ENCODE measurements at places on chromosomes 12 and 14.

DNA sequence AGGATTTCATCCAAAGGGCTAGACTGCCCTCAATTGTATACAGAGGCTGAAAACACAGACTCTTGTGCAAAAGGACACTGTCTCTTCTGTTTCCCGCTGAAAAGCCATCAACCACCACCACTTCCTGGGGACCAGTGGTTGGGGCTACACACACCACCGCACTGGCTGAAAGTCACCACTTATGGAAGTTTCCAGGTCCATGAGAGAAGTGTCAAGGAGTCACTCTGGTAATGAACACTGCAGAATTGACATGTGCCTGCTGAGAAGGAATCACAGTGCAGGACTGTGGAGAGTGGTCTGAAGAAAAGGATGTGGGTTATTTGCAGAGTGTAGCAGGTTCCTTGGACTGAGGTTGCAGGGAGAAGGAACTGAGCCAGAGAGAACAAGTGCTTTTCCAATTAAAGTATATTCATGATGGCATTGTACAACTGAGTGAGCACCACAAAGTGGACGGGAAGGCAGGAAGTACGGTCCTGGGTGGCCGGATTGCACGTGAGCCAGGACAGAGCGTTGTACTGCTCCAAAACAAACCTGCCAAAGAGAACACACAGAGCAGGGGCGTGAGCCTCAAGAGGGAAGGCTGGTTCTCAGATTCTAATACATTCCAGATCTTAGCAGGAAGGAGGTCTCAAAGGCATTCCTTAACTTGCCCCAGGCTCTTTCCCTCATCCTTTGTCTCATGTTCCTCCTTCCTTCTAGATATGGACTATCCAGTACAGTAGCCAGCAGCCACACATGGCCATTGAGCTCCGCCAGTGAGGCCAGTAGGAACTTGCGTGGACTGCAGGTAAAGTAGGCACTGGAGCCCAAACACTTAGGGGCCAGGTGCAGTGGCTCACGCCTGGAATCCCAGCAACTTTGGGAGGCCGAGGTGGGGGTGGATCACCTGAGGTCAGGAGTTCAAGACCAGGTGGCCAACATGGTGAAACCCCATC lies 316.4 kb downstream of the MED13L start:
- no peak for DNase-seq

- no peak for DNase-seq
Measured at GRCh38 chr12:12985817-12986408, 14.2 kb downstream of the HEBP1 start.

- DNase-seq = peak; percentile 92
Measured at GRCh38 chr14:35404449-35405303, at the start of gene NFKBIA. Gene NFKBIA, minus strand, starts transcription at chr14:35404749. Its CDS starts 105 bp downstream, at chr14:35404644.

DNA sequence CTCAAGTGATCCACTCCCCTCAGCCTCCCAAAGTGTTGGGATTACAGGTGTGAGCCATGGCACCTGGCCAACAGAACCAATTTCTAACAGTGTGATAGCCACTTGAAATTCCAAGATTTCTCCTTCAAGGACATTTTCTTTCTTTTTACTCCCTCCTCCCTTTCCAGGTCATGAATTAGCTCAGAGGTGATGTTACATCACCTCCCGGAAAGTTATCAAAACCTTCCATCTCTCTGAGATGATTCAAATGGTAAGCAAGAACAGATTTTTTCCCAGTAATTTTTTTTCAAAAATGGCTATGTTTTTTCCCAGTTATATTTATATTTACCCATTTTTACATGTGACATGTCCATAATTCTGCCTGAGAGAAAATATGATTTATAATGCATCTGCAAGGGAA lies 15.6 kb upstream of the SMAGP start:
- DNase-seq = no peak

GRCh38 chr14:70086685-70087379 lies 101.9 kb downstream of the SLC8A3 start:
- no peak for DNase-seq

GRCh38 chr12:89662623-89663022 lies 46.0 kb downstream of the ATP2B1 start:
- no peak for DNase-seq

DNA sequence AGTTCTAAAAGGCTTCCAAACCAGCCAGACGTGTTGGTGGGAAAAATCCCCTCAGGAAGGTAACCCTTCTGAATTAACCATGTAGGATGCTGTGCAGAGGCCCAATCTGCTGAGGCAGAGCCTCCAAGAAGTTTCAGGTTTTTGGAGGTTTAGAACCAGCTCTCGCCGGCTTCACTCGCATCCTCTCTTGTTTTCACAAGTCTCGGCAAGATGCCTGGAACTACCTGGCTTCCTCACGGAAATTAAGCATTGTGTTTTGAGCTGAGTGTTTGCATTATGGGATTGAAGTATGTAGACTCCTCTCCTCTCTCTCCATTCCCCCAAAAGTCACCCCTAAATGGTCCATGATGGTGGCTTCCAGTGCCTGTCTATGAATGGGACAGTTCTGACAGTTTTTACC lies 20.6 kb downstream of the LTBP2 start:
- no peak for DNase-seq

DNA sequence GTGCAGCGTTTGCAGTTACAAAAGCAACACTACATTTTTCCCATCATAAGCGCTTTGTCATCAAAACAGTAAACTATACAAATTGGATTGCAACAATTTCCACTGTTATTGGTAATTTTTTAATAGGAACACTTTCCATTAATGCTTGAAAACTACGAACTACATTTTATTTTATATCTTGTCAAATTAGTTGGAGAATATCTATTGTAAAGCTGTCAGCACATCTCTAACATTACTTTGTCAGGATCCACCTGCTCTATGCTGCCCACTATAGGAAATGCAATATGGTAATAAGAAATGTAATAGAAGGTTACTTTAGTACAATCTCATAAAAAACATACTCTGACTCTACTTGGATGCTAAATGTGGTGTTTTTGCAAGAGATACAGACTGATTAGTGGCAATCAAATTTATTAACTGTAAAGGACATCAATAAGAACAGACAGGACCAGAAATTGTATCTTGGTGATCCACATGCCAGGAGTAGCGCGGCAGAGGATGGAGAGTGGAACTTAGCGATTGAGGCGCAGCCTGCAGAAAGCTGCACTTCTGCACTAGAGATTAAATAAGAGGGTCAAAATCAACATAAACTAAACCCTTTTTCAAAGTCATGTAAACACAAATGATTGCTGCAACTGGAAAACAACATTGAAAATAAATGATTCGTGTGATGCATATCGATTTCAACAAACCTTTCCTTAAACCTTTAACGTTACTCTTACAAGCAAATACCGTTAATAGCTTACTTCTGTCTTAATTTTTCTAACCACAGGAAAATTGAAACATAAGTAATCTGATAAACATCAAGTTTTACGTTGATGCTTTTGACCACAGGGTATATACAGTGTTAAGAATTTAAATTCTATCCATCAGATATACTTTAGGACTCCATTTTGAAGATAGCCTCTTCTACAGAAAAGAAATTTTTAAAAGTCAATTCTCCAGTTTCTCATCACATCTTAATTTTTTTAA lies 3.6 kb upstream of the ARID2 start:
- peak; percentile 52 for DNase-seq

DNA sequence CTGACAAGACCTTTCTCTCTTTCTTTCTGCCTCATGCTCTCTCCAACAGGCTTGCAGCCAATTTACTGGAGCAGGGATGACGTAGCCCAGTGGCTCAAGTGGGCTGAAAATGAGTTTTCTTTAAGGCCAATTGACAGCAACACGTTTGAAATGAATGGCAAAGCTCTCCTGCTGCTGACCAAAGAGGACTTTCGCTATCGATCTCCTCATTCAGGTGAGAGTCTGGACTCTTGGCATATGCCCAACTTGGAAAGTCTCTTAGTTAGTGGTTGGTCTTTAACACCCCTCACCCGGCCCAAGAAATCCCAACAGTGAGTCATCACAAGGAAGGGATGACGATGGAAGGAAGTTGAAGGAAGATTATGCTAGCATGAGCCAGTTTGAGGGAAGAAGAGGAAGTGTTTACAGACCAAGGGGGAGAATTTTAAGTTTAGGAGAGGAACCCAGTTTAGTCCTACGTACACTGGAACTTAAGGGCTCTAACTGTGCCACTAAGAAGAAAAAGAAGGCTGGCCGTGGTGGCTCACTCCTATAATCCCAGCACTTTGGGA lies 189.7 kb downstream of the ETV6 start:
- no peak for DNase-seq

DNA sequence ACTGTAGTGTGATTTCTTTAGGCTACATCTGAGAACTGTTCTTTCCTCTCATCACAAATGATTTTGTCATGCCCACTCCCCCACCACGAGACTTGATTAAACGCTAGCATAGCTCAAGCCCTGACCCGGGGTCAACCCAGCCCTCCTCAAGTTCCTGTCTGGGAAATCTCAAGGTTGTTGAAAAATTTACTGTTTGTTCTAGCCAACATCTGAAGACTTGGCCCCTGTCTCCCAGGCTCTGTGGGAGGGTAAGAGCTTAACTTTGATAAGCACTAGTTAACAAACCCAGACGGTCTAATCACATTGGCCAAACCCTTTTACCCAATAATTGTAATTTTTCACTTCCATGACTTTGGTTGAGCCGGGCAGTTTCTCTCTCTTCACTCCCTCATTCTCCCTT lies 86.2 kb upstream of the AMIGO2 start:
- no peak for DNase-seq

GRCh38 chr14:58671436-58671835 lies 33.7 kb downstream of the DACT1 start:
- DNase-seq = no peak

DNA sequence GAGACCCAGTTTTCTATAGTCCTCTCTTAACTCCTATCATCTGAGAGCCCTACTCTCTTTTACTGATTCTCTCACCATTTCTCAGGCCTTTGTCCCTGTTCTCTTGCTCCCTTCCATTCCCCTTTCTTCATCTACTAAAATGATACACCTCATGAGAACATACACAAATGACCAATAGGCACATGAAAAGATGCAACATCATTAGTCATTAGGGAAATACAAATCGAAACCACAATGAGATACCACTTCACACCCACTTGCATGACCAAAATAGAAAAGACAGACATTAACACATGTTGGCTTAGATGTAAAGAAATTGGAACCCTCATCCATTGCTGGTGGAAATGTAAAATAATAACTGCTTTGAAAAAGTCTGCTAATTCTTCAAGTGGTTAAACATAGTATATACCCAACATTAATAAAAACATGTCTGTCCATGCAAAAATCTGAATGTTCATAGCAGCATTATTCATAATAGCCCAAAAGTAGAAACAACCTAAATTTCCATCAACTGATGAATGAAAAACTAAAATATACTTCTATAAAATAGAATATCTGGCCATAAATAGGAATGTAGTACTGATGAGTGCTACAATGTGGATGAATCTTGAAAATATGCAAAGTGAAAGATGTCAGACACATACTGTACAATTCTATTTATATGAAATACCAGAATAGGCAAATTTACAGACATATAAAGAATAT lies 66.0 kb downstream of the DENND5B start:
- no peak for DNase-seq

DNA sequence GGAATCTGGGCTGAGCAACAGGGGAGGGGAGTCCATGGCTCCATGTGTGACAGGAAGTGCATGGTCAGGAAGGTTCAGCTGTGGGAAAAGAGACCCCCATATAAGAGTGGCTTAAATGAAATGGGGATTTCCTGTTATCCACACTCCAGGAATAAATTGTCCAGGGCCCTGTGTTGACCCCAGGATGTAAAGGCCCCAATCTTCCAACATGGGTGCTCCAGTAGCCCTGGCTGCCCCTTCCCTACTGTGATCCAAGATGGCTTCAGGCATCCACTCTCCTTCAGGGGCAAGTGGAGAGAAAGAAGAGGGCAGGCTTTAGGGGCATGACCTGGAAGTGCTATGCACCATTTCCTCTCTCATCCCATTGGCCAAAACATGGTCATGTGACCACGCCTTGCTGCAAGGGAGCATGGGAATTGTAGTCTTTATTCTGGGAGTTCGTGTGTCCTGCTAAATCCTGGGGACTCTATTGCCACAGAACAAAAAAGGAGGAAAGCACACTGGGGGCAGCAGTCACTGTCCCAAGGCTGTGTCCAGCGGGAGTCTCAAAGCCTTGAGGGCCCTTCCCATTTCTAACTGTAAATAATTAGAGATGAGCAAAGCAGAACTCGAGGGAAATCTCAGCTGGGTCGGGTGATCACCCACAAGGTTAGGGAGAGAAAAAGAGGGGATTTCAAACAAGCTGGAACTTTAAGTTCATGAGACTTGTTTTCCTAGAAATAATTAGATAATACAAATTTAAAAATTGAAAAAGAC lies 289.2 kb downstream of the ADGRD1 start:
- DNase-seq = no peak

DNA sequence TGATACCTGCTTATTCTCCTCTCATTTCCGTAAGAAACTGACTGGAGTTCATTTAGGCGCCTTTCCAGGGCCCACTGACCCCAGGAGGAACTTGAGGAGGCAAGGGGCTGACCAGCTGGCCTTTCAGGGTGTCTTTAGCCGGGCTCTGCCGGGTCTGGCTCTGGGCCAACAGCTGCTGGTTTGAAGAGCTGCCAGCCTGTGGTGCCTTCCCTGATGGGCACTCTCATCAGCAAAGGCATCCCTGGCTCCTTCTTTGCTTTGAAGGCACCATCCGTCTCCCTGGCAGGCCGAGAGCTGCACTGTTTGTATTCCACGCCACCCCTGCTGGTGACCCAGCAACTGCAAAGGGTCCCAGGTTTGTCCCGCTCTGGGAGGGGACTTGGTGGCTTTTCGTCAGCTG lies 42.0 kb downstream of the IQSEC3 start:
- no peak for DNase-seq

GRCh38 chr12:4978737-4979136 lies 64.9 kb upstream of the KCNA5 start:
- no peak for DNase-seq

- DNase-seq = no peak
Measured at GRCh38 chr12:124242529-124243065, 52.3 kb upstream of the RFLNA start.

GRCh38 chr12:88870000-88870737 lies 289.9 kb upstream of the KITLG start:
- no peak for DNase-seq

GRCh38 chr14:55077170-55078151 lies 26.0 kb downstream of the MAPK1IP1L start:
- DNase-seq = peak; percentile 11

DNA sequence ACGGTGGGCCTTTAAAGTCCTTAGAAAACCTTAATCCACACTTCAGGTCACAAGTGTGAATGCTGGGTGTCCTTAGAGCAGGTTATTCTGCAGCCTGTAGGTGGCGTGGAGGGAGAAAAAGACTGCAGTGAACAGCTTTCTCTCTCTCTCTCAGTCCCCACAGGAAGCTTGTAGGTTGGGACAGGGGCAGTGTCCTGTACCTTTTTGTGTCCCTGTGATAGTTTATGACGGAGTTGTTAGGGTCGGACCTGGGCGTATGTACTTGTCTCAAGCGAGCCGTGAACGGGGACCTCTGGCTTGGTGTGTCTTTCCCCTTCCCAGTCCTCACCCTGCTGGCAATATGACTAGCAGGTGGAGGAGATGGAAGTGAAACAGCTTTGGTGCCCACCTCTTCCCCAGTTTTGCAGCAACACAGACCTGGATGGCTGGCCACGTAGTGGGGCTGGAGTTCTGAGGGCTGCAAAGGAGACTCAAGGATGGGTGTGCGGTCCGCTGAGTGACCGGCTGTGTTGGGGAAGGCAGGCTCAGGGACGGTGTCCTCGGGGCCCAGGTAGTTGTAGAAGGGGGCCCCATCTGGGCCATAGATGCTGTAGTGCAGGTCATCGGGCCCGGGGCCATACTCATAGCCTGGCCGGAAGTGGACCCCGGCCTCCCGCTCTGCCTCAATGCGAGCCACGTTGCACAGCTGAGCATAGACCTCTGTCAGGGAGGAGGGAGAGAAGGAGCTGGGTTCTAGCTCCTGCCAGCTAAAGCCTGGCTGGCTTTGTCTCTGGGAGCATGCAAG lies 8.9 kb downstream of the ISCA2 start:
- no peak for DNase-seq

- DNase-seq = no peak
Measured at GRCh38 chr12:22172501-22172900, 126.5 kb downstream of the CMAS start.
